ENCODE measurements at places on chromosomes 13 and 19. TPM values are rescaled to one million over a fixed set of nuclear protein-coding genes. Genes with fewer than 3 reads are reported as not detected.

GRCh38 chr19:19319732-19320360 is 463 bp downstream of the SUGP1 start:
- H3K36me3 ChIP-seq = peaks cover 33% of the 10 kb centered on the region
- peak overlapping the region; percentile 93 for H3K27ac ChIP-seq
- H3K27me3 ChIP-seq = no peaks in the 10 kb centered on the region
- DNase-seq = no peak
- H3K4me3 ChIP-seq = peak overlapping the region; percentile 100

- peaks cover 6% of the 10 kb centered on the region for H3K4me1 ChIP-seq
- H3K4me3 ChIP-seq = peak overlapping the region; percentile 38
- no peaks in the 10 kb centered on the region for H3K27me3 ChIP-seq
- peak; percentile 73 for DNase-seq
- no peak overlapping the region for H3K27ac ChIP-seq
- H3K36me3 ChIP-seq = peaks cover 3% of the 10 kb centered on the region
These were observed 23.7 kb downstream of the SLC6A16 start for GRCh38 chr19:49301165-49301865.

GRCh38 chr13:36674337-36675212 is 755 bp downstream of the SERTM1 start:
- no peak overlapping the region for H3K27ac ChIP-seq
- peak overlapping the region; percentile 70 for H3K4me3 ChIP-seq
- DNase-seq = no peak
- no peaks in the 10 kb centered on the region for H3K36me3 ChIP-seq
- H3K27me3 ChIP-seq = peaks cover 51% of the 10 kb centered on the region
- H3K4me1 ChIP-seq = no peaks in the 10 kb centered on the region

DNA sequence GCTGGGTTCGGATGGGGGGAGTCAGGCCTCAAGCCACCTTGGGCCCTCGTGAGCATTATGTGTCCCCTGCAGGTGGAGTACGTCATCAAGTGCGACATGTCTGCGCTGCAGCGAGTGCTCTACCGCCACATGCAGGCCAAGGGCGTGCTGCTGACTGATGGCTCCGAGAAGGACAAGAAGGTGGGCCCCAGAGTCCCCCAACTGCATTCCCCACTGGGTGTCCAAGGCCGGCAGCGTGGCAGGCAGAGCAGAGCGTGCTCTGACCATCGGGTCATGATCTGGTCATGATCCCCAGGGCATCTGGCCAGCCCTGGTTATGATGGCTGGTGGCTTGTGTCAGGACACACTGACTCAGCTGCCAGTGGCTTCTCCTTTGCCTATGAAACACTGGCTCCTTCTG is 63.4 kb downstream of the SMARCA4 start:
- peak overlapping the region; percentile 30 for H3K27ac ChIP-seq
- peaks cover 100% of the 10 kb centered on the region for H3K36me3 ChIP-seq
- no peaks in the 10 kb centered on the region for H3K4me1 ChIP-seq

DNA sequence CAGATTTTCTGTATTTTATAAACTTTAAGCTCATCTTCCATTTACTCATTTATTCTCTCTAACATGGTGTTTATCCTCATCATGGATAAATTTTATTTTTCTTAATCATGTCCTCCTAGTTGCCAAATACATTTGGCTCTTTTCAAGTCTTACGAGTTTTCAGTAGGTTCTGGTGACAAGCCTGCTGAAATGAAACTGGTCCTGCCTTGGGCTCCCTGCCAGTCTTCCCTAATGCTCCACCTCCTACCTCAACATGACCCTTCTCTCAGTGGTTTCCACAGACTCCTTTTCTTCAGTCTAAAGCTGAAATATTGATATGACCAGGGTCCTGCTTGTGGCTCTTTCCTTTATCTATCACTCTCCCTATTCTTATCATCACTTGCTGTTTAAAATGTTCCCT is 81.2 kb downstream of the TRPC4 start:
- no peak overlapping the region for H3K4me3 ChIP-seq
- DNase-seq = no peak
- no peak overlapping the region for H3K27ac ChIP-seq
- H3K36me3 ChIP-seq = no peaks in the 10 kb centered on the region
- no peaks in the 10 kb centered on the region for H3K27me3 ChIP-seq
- no peaks in the 10 kb centered on the region for H3K4me1 ChIP-seq

- H3K4me3 ChIP-seq = peak overlapping the region; percentile 76
- peak overlapping the region; percentile 90 for H3K27ac ChIP-seq
- peak; percentile 20 for DNase-seq
These were observed 552 bp upstream of the ZNF816 start for GRCh38 chr19:52963247-52963618.

DNA sequence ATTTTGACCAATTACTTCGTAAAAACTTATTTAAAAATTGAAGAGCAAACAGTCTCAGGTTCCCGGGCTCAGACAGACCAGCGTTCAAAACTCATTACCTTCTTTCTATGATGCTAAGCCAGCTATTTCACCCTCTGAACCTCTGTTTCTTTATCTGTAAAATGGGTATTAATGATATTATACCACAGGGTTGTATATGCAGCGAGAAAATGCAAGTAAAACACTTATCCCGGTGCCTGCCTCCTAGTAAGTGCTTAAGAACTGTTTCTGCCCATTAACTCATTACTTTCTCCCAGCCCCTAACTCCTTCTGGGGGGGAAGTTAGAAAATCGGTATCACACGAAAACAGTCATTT is 410 bp upstream of the PAK4 start:
- DNase-seq = no peak
- H3K27me3 ChIP-seq = peaks cover 9% of the 10 kb centered on the region
- H3K4me3 ChIP-seq = peak overlapping the region; percentile 93
- H3K36me3 ChIP-seq = no peaks in the 10 kb centered on the region
- H3K4me1 ChIP-seq = peaks cover 59% of the 10 kb centered on the region

DNA sequence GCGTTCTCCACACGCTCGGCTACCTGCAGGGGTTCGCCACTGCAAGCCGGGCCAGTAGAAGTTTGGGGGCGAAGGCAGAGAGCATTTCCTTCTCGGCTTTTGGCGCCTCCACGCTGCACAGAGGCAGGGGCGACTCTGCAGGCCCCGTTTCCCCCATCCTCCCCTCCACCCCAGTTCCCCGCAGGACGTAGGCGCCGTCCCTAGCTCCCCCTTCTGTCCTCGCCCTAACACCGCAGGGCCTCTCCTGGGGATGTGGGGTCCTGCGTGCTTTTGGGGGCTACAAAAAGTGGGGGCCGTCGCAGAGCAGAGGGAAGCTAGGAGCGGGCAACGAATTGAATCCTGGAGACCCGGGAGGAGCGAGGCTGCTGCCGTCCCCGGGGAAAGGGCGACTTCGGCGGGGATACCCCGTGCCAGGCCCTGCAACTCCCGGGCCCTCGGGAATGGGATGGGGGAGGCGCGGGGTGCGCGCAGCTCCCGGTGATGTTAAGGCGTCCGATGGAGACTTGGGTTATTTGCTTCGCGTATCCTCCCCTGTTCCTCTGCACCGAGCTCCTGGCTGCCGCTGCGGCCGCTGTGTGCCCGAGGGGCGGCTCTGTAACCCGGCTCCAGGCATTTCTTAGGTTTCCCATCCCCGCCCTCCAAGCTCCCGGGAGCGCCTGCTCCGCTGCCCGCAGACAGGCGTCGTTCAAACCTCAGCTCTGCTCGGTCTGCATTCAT is 255.9 kb upstream of the SOX21 start:
- peak overlapping the region; percentile 57 for H3K4me3 ChIP-seq
- peaks cover 94% of the 10 kb centered on the region for H3K27me3 ChIP-seq
- no peak overlapping the region for H3K27ac ChIP-seq
- H3K4me1 ChIP-seq = peaks cover 14% of the 10 kb centered on the region
- DNase-seq = no peak
- no peaks in the 10 kb centered on the region for H3K36me3 ChIP-seq

DNA sequence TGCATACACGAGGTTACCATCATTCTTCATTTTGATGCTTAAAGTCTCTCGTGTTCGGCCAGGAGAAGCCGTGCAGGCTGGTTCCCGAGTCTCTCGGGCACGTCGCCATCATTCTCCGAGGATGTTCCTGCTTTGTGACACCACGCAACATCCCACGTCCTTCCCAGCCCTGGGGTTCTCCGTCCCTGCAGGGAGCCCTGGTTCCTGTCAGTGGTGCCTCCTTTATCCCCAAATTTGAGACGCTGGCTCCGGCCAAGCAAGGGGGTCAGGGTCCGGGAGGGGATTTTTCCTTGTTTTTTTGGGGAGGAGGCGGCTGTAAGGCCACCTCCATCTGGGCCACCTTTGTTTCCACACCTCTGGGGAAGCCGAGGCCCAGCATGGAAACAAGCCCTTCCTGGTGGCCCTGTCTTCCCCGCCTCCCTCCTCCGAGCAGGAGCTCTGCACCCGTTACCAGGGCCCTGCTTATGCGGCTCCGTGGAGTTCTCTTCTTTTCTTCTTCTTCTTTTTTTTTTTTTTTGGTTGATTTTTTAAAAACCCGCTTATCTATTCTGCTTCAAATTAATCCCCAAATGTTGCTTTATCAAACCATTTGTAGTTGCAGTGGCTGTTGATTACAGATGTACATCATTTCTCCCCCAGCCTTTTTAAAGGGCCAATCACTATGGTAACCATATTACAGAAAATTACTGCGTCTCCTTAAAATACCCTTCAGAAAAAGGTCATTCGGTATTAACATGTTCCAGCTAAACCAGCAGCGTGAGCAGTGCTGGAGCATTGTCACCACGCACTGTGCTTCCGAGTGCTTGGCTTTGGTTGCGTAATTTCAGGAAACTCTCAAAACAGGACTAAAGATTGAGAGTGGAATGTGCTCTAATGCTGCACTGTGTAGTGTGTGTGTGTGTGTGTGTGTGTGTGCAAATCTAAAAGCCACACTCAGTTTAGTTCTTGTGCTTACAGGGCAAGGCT is 50.4 kb downstream of the TEX29 start:
- no peaks in the 10 kb centered on the region for H3K4me1 ChIP-seq
- no peak overlapping the region for H3K4me3 ChIP-seq
- peaks cover 19% of the 10 kb centered on the region for H3K27me3 ChIP-seq
- H3K27ac ChIP-seq = no peak overlapping the region
- no peaks in the 10 kb centered on the region for H3K36me3 ChIP-seq

- no peak overlapping the region for H3K27ac ChIP-seq
- H3K27me3 ChIP-seq = no peaks in the 10 kb centered on the region
- H3K4me1 ChIP-seq = peaks cover 7% of the 10 kb centered on the region
- no peak for DNase-seq
These were observed 93.5 kb downstream of the DACH1 start for GRCh38 chr13:71773531-71773930.

- H3K4me3 ChIP-seq = peak overlapping the region; percentile 84
- peaks cover 22% of the 10 kb centered on the region for H3K36me3 ChIP-seq
- peaks cover 61% of the 10 kb centered on the region for H3K4me1 ChIP-seq
- DNase-seq = no peak
- peak overlapping the region; percentile 96 for H3K27ac ChIP-seq
These were observed 754 bp upstream of the CHERP start for GRCh38 chr19:16542910-16543472.

- DNase-seq = no peak
- peak overlapping the region; percentile 90 for H3K27ac ChIP-seq
- H3K4me3 ChIP-seq = peak overlapping the region; percentile 19
- H3K27me3 ChIP-seq = no peaks in the 10 kb centered on the region
- peaks cover 72% of the 10 kb centered on the region for H3K36me3 ChIP-seq
These were observed 18.0 kb downstream of the PAF1 start for GRCh38 chr19:39372941-39373340.

GRCh38 chr13:113061271-113061625 is 44.3 kb upstream of the F7 start:
- no peaks in the 10 kb centered on the region for H3K27me3 ChIP-seq
- peaks cover 18% of the 10 kb centered on the region for H3K36me3 ChIP-seq
- H3K4me3 ChIP-seq = no peak overlapping the region
- no peak overlapping the region for H3K27ac ChIP-seq
- H3K4me1 ChIP-seq = no peaks in the 10 kb centered on the region

- no peak overlapping the region for H3K27ac ChIP-seq
- H3K27me3 ChIP-seq = no peaks in the 10 kb centered on the region
- H3K4me3 ChIP-seq = no peak overlapping the region
- no peaks in the 10 kb centered on the region for H3K36me3 ChIP-seq
- no peak for DNase-seq
These were observed 155.1 kb downstream of the DCLK1 start for GRCh38 chr13:35976126-35976525.

The CBLC gene
- not detected for total RNA-seq

The RASIP1 gene
- total RNA-seq = 13.9 TPM

The FRY gene
- 167 TPM for total RNA-seq

The GRK1 gene
- 0.85 TPM for total RNA-seq

Measured in left ventricle myocardium inferior (tissue), 1 donor.